ENCODE measurements at places on chromosomes 4 and X.

DNA sequence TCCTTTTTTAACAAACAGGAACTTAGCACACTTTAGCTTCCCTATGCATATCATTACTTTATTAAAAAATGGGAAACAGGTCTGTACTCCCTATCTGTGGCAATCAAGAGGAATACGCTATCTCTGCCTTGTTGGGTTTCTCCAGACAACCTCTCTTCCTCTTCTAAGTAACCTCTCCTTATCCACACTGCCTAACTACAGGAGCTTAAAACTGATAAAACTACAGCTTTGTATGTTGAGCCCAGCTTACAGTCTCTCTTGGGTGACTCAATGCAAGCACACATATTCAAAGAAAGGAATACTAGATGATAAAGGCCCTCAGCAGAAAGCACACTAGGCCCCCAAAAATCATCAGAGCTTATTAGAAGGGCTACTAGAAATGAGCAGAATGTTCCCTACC lies 8.9 kb downstream of the NUP62CL start:
- DNase-seq: no peak

DNA sequence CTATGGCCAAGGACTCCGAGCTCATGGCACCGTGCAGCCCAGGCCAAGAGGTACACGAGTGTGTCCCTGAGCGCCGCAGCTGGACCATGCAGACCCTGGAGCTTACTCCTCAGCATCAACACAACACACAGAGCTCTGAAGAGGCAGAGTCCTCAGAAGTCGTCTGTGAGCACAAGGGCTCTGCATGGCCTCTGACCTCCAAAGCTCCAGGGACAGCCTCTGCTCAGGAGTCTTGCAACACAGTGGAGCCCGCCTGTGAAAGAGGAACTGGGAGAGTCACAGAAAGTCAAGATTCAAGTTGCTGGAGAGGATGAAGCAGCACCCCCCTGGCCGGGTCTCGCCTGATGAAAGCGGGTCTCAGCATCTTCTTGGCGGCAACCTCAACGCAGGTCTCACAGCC lies 2.9 kb downstream of the LRPAP1 start:
- no peak for DNase-seq

DNA sequence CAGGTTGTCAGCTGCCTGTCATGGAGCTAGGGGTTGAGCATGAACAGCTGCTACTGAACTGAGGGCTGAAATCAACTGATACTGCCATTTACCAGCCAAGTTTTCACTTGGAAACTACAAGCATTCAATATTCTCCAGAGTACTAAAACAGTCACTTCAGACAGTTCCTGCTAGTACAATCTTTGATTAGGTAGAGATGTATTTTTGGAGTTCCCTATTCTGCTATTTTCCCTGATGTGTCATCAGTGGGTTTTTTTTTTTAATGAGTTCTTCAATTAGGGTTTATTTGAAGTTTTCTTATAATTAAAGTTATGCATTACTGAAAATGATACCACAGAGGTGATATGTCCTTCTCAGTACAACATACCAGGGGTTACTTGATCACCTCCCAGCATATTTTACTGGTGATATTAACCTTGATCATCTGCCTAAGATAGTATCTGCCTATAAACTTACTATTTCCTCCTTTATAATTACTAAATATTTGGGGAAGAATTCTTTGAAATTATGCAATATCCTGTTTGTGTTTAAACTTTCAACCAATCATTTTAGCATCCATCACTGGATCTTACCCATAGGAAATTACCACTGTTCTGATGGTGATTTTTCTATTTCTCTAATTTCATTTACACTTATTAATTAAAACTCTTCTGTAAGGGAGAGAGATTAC lies 13.6 kb downstream of the PDCL2 start:
- no peak for DNase-seq

DNA sequence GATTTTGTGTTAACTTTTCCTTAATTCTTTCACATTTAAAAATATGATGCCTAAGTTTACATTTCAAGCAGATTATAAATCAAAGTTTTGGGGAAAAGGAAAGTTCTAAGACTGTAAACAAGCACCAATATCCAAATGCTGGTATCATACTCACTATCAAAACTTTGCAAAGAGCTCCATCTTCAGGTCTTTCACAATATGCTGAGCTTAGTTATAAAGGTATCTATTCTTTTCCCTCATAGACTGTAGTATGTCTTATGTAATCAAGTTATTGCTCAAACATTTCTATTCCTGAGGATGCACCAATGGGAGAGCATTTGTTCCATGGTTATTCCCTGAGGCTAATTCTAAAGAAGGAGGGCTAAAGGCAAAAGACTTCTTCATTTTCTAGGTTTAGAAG lies 207.9 kb upstream of the FAM241A start:
- DNase-seq: no peak

DNA sequence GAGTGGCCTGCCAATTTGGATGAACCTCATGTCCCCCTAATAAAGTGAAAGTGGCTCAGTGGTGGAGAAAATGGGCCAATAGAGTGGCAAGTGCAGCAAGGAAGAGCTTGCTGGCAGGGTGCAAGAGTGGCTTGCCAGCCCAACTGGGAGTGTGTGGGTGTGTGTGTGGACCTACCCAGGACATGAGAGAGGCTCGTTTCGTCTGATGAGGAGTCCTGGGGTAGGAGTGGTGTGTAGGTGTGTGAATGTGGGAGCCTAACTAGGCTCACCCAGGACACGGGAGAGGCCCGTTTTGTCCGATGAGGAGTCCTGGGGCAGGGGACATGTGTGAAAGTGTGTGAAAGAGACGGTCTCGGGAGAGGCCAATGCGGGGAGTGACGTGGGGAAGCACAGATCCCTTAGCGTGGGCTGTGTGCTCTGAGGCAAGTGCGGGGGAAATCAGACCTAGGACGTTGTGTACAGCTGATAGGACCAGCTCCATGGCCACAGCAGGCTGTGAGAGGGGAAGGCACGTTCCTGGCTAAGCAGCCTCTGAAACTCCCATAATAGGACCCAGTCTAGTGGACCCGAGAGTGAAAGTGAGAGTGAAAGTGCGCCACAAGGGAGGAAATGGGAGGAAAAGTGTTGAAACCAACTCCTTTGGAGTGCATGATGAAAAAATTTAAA lies 5.3 kb downstream of the GAGE10 start:
- DNase-seq: no peak

DNA sequence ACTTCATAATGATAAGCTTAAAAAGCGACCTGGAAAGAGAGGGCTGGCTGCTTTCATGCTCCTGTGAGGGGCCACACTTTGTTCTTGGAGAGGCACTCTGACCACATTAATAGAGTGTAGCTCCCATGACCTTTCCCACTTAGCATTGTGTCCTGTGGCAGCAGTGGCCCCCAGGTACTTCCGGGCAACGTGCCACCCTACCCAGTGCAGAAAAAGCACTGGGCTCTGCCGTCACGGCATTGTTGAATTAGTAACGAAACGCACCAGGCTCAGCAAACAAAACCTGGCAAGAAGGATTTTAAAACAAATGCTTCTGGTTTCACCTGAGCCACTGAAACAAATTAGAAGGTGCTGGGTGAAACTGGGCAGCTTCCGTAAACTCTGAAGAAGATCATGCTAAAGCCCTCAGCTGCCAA lies 5.4 kb upstream of the SORBS2 start:
- no peak for DNase-seq

DNA sequence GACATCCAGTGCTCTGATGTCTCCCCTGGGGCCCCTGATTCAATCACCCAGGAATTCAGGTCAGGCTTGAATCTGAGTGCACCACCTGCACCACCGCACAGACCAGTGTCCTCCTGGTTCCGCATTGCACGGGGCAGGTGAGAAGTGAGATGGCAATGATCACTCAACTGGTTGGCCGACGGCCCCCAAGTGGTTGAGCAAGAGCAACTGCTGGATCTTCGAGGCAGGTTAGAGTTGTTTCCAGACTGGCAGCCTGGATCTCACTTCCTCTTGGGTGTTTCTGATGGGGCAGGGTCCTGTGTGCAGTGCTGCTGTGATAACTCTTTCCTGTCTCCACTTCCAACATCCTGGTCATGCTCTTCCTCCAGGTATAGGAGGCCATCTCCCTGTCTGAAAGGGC lies 50.4 kb downstream of the C4orf50 start:
- DNase-seq: no peak

DNA sequence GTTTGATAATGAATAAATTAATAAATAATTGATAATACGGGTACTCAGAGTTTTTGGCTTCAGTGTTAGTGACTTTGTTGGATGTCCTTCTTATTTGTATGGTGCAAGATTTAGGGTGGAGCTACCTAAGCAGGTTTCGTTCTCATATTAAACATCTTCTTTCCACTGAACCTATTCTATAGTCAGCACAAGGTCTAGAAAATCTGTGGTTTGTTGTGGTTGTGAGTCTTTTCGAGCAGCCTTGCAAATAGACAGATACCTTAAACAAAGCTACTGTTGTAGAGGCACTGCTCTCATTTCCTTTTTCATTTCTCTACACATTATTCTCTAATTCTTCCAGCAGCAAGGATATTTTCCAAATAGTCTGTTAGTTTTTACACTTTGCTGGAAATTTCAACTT lies 38.1 kb upstream of the SPANXD start:
- DNase-seq: no peak

DNA sequence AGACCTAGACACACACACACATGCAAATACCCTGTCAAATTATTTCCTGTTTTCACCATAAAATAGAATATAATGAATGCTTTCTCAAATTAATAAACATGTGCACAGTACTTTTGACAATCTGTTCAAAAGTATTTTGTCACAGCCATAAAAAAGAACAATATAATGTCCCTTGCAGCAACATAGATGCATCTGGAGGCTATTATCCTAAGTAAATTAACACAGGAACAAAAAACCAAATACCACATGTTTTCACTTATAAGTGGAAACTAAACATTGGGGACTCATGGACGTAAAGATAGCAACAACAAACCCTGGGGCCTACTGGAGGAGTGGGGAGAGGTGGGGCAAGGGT lies 15.5 kb downstream of the RAB40A start:
- DNase-seq: no peak

- DNase-seq: no peak
Observed at GRCh38 chr4:185892165-185892564, 80.2 kb upstream of the SORBS2 start.

DNA sequence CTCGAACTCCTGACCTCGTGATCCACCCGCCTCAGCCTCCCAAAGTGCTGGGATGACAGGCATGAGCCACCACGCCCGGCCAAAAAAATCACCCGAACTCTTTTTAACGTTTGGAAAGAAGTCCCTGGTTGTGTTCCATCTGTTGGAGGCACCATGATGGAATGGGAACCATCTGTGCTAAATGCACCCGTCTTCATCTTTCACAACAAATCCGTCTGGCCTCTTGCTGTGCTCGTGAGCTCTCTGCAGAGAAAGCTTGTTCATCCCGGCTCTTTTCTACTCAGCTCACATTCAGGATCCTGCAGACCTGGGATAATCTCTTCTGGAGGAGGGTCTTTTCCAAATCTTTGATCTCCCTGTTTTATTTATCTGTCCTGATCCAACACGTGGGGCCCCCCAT lies 188.8 kb downstream of the CRLF2 start:
- DNase-seq: no peak

GRCh38 chrX:87961471-87961870 lies 443.9 kb downstream of the KLHL4 start:
- no peak for DNase-seq

DNA sequence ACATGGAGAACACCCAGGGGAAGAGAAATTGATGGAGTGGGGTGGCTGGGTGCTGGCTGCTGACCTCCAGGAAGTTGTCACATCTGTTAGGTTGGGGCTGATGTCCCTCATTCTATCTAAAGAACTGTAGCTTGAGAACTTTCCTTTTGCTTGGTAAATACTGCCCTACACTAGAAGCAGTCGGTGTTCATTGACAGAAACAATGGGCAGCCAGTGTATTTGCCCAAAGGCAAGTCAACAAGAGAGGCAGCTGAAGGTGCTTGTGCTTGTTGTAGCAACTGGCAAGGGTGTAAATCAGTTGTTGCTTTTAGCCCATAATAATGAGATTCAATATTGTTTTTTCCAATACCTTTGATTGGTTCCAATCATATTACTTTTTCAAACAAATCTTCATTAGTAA lies 956 bp downstream of the TMEM154 start:
- no peak for DNase-seq

DNA sequence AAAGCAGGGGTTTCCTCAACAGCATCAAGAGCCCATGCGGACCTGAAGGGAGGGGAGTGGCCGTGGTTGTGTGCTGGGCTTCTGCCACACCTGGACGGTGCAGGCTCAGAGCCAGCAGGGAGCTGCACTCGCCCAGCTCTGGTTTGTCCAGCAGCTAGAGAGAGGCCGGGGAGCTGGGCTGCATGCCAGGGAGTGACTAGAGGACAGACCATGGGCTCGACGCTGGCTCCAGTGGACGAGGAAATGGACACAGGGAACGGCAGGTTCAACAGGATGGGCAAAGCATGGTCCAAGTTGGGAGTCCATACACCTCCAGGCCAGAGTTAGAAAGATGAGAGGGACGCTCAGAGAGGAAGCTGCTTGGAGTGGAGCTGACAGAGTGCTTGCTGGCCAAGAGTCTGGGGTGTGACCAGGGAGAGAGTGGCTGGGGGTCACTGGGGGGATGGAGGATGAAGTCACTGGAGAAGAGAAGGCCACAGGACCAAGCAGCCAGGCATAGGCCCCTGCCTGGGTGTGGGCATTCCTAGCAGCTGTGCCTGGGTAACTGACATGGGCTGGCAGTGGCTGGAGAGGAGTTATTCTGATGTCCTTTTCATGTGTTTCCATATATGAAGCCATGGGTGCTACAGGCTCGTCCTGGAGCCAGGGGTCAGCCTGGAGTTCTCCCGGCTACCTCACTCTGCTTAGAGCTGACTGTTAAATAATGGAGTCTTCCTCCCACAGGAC lies 42.8 kb downstream of the HTT-AS start:
- no peak for DNase-seq

DNA sequence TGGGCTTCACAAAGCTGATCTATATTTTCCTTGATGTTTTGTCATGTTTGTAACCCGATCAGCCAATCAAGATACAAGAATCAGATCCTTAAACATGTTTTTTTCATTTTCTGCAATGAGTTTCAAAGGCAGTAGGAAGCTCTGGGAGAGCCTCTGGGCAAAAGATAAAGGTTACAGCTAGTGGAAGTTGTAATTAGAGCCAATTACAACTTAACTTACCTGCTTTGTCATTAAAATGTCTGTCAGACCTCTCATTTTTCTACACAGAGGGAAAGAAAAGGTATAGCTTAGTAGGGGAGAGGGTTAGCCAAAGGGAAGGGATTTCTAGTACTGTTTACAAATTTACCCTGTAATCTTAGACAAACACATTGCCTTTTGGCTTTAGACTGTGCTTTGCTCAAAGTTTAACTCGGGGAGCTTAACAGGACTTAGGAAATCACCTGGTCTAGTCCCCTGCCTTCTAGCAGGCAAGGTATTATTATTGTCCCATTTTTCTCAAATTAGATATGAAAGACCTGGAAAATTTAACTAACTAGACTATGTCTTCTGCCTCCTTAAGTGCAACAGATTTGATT lies 55.8 kb downstream of the FGF16 start:
- DNase-seq: no peak
